ENCODE measurements at places on chromosomes 4 and X.

DNA sequence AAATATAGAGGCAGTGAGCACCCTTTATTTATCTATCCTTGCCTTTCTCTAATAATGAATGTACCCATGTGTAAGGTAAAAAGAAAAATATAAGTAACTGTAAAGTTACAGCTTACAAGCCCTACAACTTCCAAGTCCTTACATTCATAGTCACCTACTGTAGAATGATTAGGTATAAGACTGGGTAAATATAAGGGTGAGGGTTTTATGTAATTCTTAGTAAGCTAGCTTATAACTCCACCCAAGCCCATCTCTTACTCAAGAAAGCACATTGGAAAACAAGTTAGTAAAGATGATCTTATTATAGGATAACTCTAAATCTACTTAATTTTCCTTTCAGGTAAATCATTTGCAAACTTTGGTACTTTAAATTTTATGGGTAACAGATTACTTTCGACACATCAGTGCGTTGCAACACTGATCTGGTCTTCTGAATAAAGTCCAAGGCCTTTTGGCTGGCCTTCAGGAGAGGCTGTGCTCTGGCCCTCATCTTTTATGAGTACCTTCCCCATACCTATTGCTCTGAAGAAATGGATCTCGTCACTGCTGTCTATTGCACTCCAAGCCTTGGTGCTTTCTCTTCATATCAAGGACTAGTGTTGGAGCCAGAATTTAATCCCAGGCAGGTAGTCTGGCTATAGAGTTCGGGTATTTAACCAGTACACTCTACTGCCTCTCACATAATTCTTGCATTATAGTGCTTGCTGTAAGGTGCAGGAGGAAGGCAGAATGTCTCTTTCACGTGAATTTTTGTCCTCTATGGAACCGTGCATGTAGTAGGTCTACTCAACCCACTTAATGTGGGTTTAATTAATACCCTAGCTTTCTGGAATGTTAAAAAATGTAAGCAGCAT is 443.6 kb upstream of the AR start:
- DNase-seq, result no peak

DNA sequence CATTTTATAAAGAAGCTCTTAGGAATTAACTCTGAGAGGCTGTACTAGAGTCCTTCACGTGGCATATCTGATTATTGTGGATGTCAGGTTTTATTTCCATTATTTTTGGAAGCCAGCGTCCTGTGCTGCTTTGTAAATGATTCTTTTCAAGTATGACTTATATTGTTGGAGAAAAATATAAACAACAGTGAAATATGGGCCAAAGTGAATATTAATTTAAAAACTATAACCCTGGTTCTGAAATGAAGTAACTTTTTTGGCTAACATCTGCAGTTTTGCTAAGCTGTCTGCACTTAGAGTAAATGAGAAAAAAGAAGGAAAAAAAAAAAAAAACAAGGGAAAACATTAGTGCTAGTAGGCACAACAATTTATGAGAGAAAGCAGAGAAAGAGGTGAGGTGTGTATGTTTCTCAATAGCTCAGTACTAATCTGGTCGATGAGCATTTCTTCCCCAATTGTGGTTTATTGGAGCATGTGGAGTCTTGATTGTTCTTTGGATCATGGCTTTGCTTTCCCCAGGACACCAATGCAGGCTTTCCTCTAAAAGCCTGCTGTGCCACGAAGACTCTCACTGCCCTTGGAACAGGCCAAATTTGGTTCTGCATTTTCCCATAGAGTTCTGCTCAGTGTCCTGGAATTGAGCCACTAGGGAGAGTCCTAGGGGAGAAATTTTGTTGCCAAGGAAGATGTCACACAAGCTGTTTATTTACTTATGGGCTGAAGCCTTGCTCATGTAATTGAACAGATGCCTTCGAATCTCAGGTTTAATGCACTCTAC is 273.3 kb downstream of the DKK2 start:
- DNase-seq, result peak; percentile 31

DNA sequence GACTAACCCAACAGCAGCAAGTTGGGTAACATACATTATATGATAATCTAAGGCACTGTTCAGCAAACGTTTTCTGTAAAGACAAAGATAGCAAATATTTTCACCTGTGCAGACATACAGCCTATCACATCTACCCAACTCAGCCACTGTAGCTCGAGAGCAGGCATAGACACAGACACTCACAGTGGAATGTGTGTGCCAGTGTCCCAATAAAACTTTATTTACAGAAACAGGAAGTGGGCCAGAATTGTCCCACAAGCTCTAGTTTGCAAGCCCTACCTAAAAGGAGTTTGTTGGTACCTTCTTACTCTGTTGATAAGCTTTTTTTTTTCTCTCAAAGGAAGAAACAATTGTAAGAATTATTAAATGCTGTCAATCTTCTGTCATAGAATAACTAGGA is 11.9 kb upstream of the FAM9A start:
- DNase-seq, result no peak

- DNase-seq, result no peak
These were observed 525.9 kb upstream of the ZFP42 start for GRCh38 chr4:187469627-187470026.

DNA sequence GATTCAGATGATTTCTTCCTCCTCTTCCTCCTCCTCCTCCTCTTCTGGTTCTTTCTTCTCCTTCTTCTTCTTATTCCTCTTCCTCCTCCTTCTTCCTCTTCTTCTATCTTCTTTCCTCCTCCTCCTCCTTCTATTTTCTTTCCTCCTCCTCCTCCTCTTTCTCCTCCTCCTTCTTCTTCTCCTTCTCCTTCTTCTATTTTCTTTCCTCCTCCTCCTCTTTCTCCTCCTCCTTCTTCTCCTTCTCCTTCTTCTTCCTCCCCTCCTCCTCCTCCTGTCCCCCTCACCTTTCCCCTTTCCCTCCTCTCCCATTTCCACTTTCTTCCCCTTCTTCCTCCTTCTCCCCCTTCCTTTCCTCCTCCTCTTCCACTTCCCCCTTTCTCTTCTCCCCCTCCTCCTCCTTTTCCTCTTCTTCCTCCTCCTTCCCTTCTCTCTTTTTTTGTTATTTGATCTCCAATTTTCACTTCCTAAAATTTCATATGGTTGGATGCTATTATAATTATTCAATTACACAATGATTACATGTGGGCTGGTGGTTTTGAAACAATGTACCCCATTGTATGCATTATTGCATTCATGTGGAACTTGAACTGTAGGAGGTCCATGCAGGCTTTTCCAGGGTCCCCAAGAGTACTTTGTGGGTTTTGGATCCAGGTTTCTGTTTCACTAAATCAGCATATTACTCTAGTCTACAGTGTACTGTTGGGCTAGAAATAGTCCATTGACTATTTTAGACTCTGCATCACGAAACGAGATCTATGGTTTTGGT is 68.1 kb downstream of the SORBS2 start:
- DNase-seq, result no peak

DNA sequence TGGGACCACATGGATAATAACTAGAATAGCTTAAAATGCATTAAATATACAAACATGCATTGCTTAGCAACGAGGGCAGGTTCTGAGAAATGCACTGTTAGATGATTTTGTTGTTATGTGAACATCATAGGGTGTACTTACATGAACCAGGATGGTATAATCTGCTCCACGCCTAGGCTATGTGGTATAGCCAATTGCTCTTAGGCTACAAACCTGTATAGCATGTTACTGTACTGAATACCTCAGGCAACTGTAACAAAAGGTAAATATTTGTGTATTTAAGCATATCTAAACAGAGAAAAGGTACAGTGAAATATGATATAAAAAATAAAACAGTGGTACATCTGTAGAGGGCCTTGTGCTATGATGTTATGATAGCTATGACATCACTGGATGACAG is 169.2 kb upstream of the IL15 start:
- DNase-seq, result no peak

GRCh38 chr4:184267673-184268583 is 50.3 kb upstream of the ENPP6 start:
- no peak for DNase-seq

DNA sequence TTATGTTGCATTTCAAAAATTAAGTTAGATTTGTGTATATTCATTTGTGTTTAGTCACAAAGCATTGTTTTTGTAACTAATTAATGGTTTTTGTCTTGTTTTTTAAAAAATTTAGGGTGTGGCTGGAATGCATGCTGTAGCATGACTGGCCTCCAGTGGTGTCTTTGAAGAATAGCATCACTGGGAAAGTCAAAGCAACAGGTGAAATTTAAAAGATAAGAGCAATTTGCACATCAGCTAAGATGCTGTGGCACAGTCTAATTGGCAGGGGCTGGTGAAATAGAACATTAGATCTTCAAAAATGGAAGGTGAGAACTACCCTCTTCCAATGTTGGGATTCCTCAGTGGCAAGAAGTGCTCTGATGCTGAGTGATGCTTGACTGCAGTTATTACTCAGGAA is 45.3 kb downstream of the ANK2 start:
- peak; percentile 53 for DNase-seq

GRCh38 chr4:107379054-107379869 is 340.8 kb downstream of the PAPSS1 start:
- DNase-seq, result no peak

Data from D341Med (cell line).